Activated effector memory CD4-positive, alpha-beta T cell treated with Interleukin-2 at 50 U/mL for 16 hours (primary cell): ENCODE measurements at places on chromosomes 2 and 18.

- DNase-seq, result no peak
Observed at GRCh38 chr2:239060676-239061075, 212.8 kb downstream of the TWIST2 start.

- peak; percentile 19 for DNase-seq
Observed at GRCh38 chr18:23453680-23454058, 582 bp downstream of the RIOK3 start.

DNA sequence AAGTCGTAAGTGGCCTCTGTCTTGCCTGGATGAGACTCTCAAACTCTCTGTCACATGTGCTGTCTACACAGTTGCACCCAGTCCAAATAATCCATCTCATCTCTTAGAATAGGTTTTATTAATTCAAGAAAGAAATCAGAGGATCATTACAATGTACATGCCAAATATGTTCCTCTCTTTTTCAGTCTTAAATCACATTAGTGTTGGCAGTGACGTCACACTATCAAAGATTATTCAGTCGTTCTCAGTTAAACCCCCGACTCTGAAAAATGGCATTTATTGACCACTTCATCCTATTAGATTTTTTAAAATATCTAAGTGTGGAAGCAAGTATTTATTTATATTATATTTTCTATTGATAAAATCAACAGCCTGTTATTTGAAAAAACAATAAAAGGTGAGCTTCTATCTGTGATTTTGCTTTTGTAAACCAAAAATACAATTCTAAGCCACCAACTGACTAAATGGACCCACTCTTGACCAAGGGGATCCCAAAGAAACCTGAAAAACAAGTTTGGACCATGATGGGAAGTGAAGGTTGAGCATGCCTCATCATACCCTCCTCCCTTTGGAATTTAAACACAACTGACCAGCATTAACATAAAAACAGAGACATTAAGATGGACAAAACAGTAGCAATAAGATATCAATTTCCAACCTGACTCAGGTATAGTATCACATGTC lies 1894.4 kb upstream of the LRRTM1 start:
- DNase-seq, result no peak

DNA sequence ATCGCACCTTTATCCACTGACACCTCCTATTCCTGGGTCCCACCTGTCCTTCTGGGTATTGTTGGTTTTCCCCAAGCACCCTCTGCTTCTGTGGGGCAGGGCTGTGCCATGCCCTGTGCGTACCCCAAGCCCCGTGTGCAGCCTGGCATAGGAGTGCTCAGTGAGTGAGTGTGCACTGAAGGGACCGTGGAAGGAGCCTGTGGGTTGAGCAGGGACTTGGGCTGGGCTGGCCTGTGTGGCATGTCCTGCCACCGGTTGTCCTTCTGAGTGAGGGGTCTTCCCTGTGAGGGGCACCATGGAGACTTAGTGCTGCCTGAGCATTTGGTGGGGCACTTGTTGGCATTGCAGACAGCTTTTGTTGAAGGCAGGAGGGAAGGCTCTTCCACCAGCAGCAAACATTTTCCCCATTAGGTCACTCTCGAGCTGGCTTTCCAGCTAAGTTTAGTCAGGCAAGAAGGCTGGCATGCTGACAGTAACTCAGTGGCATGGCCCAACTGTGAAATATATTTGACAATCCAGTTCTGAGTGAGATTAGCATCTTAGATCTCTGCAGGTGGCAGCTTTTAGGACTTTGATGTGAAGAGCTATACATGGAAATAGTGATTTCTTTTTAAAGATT lies 64.7 kb downstream of the LPIN1 start:
- DNase-seq, result no peak

DNA sequence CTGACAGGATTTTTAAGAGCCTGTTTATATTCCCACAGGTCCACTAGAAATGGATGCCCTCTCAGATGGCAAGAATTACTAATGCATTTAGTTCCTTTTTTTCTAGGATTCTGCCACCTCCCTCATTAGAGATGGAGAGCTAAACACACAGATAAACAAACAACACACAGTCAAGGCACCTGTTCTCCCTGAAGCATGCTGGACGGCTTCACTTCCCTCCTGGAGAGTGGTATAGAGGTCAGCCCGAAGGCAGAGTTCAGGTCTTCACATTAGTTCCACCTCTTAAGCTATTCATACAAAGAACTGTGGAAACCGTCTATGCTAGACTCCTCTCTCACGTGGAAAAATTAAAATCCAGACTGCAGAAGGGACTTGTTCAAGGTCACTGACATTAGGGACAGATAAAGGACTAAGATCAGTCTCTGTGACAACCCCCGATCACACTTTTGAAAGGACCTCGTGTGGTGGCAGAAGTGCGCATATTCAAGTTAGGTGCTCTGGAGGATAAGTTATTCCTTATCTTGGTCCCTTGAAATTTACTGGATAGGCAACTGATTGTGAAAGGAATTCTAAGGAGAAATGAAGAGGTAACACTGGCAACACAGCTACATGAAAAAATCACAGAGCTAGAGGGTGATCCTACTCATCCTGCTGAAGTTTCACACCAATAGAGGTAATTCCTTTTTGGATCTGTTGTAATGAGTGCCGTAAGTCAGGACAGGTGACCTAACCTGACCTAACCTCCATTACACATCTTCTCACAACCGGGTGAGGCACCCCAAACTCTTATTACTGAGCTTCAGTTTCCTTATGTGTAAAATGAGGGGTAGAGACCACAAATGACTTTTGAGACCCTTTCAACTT lies 75.1 kb downstream of the SPRED2 start:
- DNase-seq, result no peak

GRCh38 chr2:236875906-236876505 lies 209.7 kb upstream of the COPS8 start:
- no peak for DNase-seq

DNA sequence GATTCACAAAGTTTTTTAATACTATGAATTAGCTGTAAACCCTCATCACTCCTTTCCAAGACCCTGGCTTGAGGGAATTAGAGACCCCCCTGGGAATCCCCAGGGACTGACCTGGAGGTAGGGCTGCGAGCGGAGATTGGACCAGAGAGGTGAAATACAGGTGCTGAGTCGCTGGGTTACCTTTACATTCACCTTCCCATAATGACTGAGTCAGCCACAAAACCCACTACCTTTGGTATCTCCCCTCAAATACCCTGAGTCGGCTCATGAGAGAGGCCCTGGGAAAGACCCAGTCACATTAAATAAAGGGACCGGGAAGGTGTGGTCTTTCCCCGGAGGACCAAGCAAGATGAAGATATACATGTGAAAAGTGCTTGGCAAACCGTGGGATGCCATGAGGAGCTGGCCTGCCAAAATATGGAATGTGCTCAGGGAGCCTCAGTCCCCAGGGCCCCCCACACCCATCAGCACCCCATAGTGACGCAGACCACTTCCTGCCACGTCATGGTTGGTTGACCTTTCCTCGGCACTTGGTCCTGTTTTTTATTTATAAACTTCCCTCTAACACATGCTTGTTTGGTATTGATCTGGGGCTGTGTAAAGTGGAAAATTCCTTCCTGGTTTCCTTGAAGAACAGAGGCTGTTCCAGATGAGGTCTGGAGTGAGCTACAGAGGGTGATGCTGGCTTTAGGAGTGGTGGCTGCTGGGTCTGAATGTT lies 51.4 kb downstream of the IL1RL2 start:
- no peak for DNase-seq

- DNase-seq, result no peak
Observed at GRCh38 chr2:109290887-109291643, 162.1 kb downstream of the SH3RF3 start.

GRCh38 chr2:198053148-198053547 lies 248.8 kb downstream of the PLCL1 start:
- no peak for DNase-seq

GRCh38 chr2:85917887-85918795 lies 29.4 kb upstream of the ST3GAL5 start:
- DNase-seq, result no peak

DNA sequence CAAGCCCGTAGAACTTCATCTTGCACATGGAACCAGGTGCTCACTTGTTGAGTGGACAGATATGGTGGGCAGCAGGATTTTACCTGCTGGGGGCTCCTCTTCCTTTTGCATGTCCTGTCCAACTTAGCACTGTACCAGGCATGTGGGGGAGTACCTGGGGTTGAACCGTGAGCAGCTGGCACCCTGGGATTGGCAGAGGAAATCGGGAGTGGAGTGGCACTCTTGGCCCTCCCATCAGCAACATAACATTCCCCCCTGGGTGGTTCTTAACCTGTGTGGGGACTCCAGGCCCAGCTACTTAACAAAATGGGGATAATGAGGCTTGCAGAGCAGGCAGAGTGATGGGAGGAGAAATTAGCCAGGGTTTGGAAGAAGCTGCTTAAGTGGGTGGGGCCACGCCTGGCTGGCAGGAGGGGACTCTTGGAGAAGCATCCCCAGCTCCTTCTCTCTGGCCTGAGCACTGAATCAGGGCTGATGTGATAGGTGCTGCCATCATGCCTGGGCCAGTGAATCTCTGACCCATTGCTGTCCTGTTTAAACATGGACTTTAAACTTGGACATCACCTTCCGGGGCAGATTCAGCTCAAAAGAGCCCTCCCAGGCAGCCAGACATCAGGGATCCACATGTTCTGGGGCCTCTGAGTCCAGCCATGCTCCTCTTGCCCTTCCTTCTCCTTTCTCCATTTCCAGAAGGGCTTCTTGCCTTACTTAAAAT lies 15.5 kb downstream of the FOSL2 start:
- no peak for DNase-seq

GRCh38 chr18:79395761-79396404 lies at the start of gene NFATC1:
NFATC1 (plus strand) TSS chr18:79395930; CDS start chr18:79396225, 295 bp downstream.
- DNase-seq, result no peak

GRCh38 chr2:144583381-144583729 lies 63.4 kb upstream of the ZEB2 start:
- no peak for DNase-seq

DNA sequence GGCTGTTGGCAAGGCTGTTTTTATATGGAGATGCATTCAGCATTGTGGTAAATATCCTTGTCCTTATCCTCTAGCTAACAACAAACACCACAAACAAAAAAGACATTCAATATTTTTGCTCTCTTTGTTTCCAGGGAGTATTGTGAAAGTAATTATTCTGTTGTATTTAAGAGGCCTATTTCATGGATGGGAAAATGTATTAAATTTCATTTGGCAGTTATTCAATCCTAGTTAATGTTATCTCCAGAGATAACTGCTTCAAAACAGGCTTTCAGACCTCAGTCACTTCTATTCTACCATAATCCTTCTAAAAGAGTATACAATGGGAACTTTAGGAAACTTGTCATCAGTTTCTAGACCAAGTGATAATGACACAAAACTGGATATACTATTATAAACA lies 280.5 kb upstream of the CCDC68 start:
- no peak for DNase-seq

DNA sequence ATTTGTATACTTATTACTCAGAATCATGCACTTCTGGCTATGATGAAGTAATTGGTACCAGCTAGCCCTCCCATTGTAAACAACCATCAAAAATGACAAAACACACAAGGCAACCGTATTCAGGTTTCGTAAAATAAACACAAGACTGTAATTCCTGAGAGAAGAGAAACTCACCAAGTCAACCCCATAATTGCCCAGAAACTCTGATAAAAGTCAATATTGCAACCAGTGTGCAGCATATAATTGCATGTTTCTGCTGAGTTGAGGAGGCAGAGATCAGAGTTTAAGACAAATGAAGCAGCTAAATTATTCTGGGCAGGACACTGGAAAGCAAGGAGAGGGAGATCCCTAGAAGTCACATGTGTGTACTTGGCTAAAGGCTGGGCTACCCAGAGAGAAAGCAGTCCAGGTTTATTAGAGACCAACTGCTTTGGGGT lies 90.3 kb downstream of the ROCK2 start:
- no peak for DNase-seq

DNA sequence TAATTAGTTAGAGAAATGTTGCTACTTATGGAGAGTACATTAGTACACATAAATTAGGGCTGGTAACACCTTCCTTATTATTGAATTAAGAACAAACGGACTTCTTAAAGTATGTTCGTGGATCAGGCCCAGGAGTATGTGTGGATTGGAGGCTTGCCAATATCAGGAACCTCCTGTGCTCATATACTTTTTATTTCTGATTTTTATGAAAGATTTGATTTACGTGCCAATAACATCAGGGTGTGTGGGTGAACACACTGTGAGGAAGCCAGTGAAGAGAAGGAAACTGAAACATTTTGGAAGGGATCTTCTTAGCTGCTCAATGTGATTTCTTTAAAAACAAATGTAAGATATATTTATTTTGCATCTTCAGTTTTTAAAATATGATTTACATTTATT lies 113.0 kb downstream of the EFEMP1 start:
- no peak for DNase-seq

DNA sequence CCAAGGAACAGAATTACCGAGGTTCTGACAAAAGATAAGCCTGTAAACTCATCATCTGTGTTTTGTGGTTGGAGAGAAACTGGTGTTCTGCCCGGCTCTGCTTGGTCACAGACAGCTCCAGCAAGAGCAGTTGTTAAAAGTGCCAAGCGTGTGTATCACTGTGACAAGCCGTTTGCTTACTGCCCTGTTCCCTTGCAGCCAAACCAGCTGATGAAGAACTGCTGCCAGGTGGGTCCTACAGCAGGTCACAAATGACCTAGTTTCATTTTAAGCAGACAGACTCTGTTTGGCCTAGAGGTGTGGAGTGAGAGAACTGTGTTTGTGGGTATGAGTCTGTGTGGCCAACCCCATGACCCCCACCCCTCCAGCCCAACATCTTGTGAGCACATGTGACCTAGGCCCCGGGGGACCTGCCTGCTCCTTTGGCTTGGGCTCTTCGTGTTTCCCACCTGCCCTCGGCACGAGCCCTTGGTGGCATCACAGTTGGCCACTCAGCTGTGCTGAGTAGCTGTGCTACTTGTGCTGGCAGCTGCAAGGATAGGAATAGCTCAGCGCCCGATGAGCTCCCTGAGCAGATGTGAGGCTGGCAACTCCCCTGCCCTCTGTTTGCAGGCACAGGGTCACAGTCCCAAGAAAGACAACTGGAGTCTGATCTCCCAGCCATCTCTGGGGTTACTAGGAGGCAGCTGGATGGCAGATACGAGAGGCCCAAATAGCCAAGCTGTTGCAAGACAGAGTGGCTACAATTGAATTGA lies 9.7 kb downstream of the OXER1 start:
- no peak for DNase-seq

- no peak for DNase-seq
Observed at GRCh38 chr18:26722565-26722931, 143.0 kb downstream of the AQP4 start.

- no peak for DNase-seq
Observed at GRCh38 chr18:37261988-37262387, 303.6 kb downstream of the CELF4 start.

DNA sequence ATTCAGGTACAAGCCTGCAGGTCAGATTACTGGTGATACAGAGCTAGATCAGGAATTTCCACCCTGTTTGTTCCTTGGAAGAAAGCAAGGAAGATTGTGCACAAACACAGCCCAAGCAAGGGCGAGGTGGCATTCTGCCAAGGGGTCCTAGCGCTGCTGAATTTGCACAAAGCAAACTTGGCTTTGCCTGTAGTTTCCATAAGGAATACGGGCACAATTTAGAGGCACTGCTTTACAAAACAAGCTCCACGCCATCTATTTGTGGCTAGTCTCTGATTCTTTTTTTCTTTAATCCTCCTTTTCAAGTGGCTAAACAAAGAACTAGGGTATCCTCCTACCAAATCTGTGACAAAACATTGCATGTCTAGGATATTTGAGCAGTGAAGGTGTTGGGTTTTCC lies 195.5 kb upstream of the ACVR2A start:
- no peak for DNase-seq

GRCh38 chr2:236286873-236287545 lies 22.8 kb upstream of the ASB18 start:
- DNase-seq, result no peak
